ENCODE measurements at places on chromosomes 7 and 10. TPM values are rescaled to one million over a fixed set of nuclear protein-coding genes. Genes with fewer than 3 reads are reported as not detected.

DNA sequence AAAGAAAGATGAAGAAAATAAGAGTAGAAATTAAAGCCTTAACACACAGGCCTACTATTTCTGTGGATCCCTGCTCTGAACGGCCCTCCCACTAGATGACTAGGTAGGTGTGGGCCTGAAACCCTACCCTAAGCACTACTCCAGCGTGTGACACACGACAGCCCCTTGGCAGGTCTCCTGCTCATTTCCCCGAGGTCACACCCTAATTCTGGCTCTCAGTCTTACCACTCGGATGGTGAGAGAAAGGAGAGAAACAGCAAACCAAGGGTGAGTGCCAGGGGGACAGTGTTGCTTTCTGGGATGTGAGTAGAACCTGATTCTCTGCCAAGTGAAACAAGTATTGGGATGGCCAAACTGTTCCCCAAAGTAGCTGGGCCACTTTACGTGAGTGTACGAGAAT lies 12.1 kb downstream of the GALNTL5 start:
- no peak for DNase-seq
- no peaks in the 10 kb centered on the region for H3K36me3 ChIP-seq
- no peak overlapping the region for H3K4me3 ChIP-seq
- no peak overlapping the region for H3K27ac ChIP-seq
- peaks cover 24% of the 10 kb centered on the region for H3K27me3 ChIP-seq
- H3K4me1 ChIP-seq = no peaks in the 10 kb centered on the region

GRCh38 chr10:73398024-73398423 lies 15.8 kb downstream of the ANXA7 start:
- no peak overlapping the region for H3K27ac ChIP-seq
- H3K36me3 ChIP-seq = peaks cover 41% of the 10 kb centered on the region
- no peak overlapping the region for H3K4me3 ChIP-seq
- no peaks in the 10 kb centered on the region for H3K27me3 ChIP-seq
- no peaks in the 10 kb centered on the region for H3K4me1 ChIP-seq

DNA sequence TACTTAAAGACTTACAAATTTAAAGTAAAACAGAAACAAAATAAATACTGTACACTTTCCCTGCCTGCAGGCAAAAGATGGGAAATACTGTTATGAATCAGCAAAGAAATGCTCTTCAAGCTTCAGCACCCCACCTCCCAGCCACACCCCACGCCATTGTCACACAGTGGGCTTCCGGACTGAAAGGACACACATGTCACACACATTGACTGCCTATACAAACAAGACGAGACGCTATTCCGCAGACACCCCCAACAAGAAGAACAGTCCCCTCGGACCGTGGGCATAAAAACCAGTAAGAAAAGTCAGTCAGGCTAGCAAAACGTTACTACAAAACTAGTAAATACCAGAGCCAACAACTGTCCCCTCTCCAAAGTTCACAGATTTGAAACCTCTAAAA lies 22.2 kb upstream of the PARP12 start:
- DNase-seq = no peak
- no peak overlapping the region for H3K27ac ChIP-seq
- no peak overlapping the region for H3K4me3 ChIP-seq
- no peaks in the 10 kb centered on the region for H3K27me3 ChIP-seq
- no peaks in the 10 kb centered on the region for H3K36me3 ChIP-seq
- H3K4me1 ChIP-seq = no peaks in the 10 kb centered on the region

Gene NME8
- not detected for total RNA-seq

Data from PC-9 (cell line).